PC-9 (cell line): ENCODE measurements at places on chromosomes 4 and X. TPM values are rescaled to one million over a fixed set of nuclear protein-coding genes. Genes with fewer than 3 reads are reported as not detected.

Gene HELQ
- total RNA-seq = 7.0 and 10.6 TPM in 2 replicates

DNA sequence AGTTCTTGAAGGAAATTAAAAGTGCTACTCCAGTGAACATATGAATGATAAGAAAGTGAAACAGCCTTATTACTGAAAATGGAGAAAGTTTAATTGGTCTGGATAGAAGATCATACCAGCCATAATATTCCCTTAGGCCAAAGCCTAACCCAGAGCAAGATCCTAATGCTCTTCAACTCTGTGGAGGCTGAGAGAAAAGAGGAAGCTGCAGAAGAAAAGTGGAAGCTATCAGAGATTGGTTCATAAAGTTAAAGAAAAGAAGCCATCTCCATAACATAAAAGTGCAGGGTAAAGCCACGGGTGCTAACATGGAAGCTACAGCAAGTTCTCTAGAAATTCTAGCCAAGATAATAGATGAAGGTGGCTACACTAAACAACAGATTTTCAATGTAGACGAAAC, 85.5 kb upstream of the ATOH1 start:
- no peak for DNase-seq

Gene SSX3
- total RNA-seq = not detected in 2 replicates

DNA sequence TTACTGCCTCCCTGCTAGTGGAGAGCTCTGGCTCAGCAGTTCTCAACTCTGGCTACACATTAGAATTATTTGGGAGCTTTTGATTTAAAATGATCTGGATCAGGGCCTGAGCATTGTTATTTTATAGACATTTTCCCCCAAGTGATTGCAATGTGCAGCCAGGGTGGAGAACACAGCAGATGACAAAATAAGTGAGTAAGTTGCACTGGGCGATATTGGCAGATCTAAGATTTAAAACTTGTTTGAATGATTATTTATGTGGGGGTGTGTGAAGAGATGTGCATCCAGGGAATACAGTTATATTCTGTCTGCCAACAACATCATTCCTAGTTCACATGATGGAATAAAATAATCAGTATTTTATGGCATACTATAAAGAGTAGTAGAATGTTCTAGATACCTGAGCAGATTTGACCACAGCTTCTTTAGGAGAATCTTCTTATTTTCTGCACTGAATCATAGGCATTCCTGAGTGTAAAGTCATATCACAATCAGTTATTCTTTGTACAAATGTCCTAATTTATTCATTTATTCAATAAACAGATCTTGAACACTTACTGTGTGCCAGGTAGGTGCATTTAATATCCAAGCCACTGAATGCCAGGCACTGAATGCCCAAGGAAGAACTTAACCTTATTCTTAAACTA, 123.9 kb downstream of the UCHL1 start:
- DNase-seq = no peak

GRCh38 chrX:38347136-38347535, 5.3 kb upstream of the OTC start:
- DNase-seq = no peak

DNA sequence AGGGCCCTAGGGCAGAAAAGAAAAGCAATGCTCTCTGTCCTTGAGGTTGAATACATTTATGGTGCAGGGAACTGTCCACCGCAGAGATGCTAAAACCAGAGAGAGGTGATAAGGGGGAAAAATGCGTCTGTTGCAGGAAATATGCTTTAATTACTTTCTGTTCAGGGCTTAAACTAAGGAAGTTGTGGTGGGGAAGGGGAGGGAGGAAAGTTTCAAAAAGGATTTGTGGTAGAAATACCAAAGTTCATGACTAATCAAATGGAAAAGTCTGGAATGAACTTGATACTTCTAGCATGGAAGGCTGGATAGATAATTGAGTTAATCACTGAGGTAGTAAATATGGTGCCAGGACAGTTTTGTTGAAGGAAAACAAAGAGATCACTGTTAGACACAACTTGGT, 99.0 kb downstream of the ASB9 start:
- DNase-seq = no peak

DNA sequence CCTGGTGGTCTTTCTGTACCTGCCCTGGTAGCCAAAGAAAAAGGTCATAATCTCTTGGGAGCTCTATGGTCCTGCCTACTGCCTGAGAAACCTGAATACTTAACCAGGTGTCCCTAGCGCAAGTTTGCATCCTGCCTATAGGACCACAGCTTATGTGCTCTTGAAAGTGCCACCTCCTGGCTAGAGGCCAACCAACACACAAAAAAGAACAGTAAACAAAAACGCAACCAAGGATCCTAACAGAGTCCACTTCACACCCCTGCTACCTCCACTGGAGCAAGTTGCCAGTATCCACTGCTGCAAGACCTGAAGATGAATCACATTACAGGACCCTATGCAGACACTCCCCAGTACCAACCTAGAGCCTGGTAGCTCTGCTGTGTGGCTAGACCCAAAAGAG, 103.2 kb upstream of the PABPC5 start:
- DNase-seq = no peak

GRCh38 chr4:109078724-109079123, 223.7 kb downstream of the COL25A1 start:
- DNase-seq = no peak

Gene SPOCK3
- not detected in 2 replicates for total RNA-seq

Gene HSFX4
- total RNA-seq = not detected in 2 replicates

GRCh38 chr4:139017861-139018260, 2.3 kb downstream of the NOCT start:
- DNase-seq = no peak

Gene GUCY1B1
- total RNA-seq = 0.38 and 0.39 TPM in 2 replicates

DNA sequence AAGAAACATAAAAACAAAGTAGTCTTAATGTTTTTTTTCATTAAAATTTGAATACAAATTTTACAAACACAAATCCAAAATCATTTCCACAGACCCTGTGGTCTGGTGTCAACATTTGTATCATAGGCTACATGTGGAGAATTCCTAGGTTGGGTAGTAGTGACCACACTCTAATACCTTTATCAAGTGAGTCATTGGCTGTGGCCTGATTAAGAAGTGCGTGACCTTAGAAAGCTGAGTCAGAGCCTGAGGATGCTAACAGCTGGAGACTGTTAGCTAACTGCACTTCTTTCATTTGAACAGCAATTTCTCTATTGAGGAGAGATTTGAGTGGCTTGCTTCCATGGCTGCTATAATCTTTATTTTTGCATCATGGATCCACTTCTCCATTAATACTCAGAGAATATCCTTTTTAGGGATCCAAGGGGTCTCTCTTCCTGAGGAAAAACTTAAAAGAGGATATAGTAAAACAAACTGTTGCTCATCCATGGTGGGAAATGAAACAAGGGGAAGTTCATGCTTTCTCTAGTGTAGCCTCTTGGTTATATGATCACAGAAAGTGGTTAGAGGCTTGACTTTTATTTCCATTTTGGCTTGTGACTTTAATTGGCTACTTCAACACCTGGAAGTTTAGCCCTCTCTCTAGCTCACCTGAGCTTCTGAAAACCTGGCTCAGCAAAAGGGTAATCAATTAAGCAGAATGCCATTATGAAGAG, 335.8 kb downstream of the PABPC4L start:
- DNase-seq = peak; percentile 69

Gene NAA11
- not detected in 2 replicates for total RNA-seq

- peak; percentile 82 for DNase-seq
Observed at GRCh38 chrX:132426695-132427281, 62.0 kb downstream of the MBNL3 start.

DNA sequence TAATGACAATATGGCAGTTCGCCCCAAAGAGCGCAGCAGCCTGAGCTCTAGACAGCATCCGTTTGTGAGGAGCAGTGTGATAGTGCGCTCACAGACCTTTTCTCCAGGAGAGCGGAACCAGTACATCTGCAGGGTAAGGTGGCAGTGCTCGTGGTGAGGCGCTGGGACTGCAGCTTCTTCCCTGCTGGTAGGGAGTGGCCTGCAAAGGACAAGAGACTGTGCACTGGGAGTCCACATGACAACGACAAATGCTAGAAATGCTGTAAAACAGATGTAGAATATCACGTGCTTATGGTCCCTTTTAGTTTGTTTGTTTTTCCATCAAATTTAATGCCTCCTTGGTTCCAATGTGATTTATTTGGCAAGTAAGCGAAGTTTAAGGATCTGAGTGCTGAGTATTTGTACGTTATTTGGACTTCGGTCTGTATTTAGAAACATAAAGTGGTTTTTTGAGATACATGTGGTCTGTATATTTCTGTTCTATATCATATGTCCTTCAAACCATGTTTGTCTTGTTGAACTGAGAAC, 35.8 kb downstream of the CLDN22 start:
- DNase-seq = no peak

GRCh38 chr4:83217721-83218522, 66.7 kb downstream of the COQ2 start:
- DNase-seq = no peak

DNA sequence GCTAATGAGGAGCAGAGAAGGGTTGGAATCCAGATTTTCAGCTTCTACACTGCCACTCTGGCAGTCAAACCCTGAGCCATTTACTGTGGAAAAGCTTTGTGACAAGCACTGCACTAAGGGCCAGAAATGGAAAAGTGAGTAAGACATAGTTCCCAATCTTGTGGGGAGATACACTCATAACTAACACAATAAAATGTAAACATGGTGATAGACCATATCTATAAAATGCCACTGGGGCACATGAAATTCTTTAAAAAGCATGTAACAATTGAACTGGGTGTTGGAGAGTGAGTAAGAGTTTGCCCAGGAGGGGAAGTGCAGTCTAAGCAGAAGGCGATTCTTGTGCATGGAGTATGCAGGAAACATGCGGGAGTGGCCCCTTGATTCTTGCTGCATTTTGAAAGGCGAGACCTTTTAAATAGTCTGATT, 32.0 kb upstream of the ANXA5 start:
- DNase-seq = no peak

- DNase-seq = peak; percentile 66
Observed at GRCh38 chrX:31181377-31182000, 109.6 kb upstream of the FTHL17 start.

DNA sequence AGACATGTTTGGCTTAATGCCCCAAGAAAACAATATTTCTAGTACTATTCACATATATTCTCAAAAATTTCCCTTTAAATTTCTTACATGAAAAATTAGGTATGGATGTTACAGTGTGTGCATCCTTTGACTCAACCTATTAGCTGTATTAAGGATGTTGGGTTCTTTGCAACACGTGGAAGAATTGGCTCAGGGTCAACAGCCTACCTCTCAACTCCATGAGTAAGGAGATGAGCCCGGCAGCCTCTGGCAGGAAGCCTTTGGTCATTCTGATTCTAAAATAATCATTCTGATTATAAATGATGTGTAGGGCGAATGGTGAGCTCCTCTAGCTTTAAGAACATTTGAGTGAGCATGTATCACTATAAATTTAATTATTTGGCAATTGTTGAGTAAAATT, 148.0 kb upstream of the WDFY3 start:
- DNase-seq = no peak

Gene TEX13C
- not detected in 2 replicates for total RNA-seq

Gene CXorf49
- not detected in 2 replicates for total RNA-seq

Gene NUDT10
- not detected in 2 replicates for total RNA-seq

- no peak for DNase-seq
Observed at GRCh38 chrX:150159537-150159936, 203.6 kb upstream of the MAMLD1 start.

- no peak for DNase-seq
Observed at GRCh38 chr4:72374159-72374558, 194.9 kb downstream of the ADAMTS3 start.

GRCh38 chr4:8128100-8128856, 30.3 kb downstream of the ABLIM2 start:
- no peak for DNase-seq

DNA sequence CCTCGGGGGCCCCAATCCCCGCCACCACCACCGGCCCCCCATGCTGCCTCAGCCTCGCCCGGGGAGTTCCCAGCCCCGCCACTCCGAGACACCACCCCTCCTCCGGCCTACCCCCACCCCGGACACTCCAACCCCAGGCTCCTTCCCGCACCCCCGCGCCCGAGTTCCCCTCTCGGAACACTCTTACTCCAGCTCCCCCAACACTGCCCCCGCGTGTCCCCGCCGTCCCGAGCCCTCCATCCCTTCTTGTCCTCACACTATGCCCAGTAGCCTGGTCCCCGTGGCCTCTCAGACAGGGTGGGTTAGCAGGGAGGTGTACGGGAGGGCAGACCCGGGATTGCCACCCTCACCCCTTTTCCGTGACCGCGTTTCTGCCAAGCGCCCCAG, 276.1 kb downstream of the BCOR start:
- no peak for DNase-seq

DNA sequence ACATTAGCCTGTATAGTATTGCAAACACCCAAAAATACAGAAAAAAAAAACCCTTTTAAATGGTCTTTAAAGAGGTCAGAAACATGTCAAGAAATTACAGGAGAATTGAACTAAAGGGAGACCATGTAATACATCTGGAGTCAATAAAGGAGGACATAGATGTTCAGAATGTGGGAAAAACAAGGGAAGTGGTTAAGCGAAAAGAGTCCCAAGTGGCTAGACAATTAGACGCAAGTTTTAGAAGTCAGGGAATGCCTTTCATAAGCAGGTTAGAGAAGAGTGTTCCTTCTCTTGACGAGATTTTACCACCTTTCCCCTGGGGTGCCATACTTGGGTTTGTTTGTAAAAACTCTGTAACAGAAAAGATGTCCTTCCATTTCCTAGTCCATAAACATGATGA, 7.8 kb downstream of the LNX1 start:
- DNase-seq = no peak

GRCh38 chr4:43607400-43607799, 714.9 kb downstream of the GRXCR1 start:
- DNase-seq = no peak

- no peak for DNase-seq
Observed at GRCh38 chr4:1447676-1448588, 41.7 kb upstream of the NKX1-1 start.

DNA sequence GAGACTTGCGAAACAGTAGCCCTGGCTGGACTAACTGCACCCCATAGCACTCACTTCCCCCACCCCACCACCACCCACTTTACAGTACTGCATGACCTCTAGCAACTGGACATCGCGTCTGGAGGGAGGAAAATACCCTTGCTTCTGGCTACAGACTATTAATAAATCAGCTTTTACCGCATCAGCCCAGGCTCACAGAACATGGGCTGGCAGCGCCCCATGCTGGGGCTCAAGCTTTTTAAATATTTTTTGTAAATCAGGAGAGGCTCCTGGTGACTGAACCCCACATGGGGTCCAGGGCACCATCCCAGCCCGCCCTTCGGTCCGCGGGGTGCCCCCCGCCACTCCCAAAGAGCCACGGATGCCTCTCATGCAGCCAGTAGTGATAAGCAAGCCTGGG, 2.7 kb downstream of the HS6ST2 start:
- DNase-seq = no peak

- no peak for DNase-seq
Observed at GRCh38 chr4:156173937-156174336, 220.3 kb upstream of the CTSO start.

GRCh38 chrX:41952102-41952501, 28.7 kb upstream of the CASK start:
- no peak for DNase-seq

- DNase-seq = no peak
Observed at GRCh38 chrX:107683124-107683895, 55.0 kb downstream of the PRPS1 start.

- DNase-seq = no peak
Observed at GRCh38 chrX:148933881-148934280, 433.5 kb downstream of the AFF2 start.
